ENCODE measurements at places on chromosomes 12 and 14.
A peak's percentile ranks its signal among the peaks of the same experiment; 100 is the strongest.

DNA sequence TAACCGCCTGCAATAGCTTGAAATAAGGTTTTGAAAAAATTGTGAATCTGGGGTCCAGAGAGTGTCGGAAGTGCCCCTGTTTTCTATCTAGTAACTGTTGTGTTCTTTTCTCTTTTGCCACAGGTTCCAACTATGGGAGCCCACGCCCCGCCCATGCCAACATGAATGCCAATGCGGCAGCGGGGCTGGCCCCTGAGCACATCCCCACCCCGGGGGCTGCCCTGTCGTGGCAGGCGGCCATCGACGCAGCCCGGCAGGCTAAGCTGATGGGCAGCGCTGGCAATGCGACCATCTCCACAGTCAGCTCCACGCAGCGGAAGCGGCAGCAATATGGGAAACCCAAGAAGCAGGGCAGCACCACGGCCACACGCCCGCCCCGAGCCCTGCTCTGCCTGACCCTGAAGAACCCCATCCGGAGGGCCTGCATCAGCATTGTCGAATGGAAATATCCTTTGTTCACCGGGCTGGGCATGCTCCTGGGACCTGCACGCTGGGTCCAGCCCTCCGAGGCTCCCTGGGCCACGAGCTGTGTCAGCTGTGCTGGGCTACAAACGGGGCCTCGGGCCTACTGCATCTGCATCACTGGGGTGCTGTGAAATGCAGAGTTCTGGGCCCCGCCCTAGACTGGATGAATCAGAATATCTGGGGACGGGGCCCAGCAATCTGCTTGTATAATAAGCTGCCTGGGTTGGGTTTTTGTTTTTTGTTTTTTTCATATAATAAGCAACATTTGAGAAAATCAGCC lies 62.5 kb downstream of the CACNA1C start:
- DNase-seq = no peak

DNA sequence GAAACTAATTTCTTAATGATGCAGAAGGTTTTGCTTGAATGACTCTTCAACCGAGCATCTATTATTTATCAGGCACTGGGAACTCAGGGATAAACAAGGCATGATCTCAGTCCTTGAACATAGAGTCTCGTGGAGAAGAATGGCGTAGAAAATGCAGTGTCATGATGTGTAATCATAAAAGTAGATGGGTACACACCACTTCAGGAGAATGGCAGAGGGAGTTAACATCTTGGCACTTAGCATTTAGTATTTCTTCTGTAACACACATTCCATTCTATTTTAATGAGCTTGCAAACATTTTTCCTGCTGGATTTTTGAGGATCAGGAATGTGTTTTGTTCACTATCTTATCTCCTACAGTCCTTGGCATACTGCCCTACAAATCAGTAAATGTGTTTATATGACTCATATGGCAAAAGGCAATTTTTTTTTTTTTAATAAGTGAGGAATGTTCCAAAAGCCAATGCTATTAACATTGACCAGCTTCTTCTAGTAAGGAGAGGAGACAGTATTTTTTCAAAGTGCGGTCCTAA lies 3.8 kb downstream of the TXNRD1 start:
- peak; percentile 97 for DNase-seq

DNA sequence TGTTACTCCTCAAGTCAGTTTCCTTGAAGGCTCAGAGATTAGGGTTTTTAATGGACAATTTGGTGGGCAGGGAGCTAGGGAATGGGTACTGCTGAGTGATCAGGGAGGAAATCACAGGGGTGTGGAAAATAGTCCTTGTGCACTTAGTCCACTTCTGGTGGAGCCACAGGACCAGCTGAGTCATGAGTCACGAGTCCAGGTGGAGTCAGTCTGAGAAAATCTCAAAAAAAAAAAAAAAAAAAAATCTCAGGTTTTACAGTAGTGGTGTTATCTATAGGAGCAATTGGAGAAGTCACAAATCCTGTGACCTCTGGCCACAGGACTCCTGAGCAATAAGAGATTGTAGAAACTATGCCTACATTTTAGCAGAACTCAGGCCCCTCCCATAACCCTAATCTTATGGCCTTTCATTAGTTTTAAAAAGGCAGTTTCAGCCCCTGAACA lies 28.2 kb upstream of the AMN1 start:
- DNase-seq = no peak

- no peak for DNase-seq
Observed at GRCh38 chr12:81378601-81379285, 300.9 kb downstream of the ACSS3 start.

DNA sequence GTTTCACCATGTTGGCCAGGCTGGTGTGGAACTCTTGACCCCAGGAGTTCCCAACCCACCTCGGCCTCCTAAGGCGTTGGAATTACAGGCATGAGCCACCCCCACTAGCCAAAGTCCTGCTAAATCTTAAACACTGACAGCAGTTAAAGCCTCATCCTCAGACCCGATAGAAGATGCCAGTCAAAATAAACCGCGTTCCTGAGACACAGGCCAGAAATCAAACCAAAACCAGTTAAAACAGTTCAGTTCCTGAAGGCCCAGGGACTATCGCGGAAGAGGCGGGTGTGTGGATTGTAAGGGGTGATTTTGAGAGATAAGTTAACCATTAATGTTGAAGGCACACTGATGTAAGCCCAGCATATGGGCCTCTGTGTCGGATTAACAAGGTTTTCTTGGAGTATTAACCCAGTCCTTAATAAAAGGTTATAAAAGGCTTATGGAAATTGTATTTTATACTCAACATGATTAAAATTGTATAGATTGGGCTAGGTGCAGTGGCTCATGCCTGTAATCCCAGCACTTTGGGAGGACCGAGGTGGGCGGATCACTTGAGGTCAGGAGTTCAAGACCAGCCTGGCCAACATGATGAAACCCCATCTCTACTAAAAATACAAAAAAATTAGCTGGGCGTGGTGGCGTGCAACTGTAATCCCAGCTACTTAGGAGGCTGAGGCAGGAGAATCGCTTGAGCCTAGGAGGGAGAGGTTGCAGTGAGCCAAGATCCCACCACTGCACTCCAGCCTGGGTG lies 18.7 kb upstream of the CDCA4 start:
- DNase-seq = no peak

- peak; percentile 5 for DNase-seq
Observed at GRCh38 chr14:56474419-56475022, 105.1 kb upstream of the TMEM260 start.

DNA sequence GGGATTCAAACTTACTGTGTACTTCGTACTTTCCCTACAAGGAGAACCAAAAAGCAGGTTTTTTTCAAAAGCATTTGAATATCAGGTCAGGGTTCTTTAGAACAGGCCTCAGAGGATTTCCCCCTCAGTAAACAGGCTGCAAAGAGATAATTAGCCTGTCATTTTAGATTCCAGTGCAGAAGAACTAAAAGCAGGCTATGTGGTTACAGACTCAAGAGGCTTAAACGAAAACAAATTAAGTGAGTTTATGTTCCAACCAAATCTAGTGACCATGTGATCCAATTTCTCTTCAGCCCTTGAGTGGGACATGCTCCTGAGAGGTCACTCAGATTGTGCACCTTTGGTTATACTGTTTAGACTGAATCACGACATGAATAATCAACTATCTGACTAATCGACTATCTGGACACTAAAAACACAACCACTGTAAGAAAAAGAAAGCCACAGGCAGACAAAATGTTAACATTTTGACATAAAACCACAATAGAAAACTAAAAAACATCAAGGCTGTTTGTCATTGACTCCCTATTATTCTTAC lies 4.5 kb downstream of the TMED8 start:
- no peak for DNase-seq

- no peak for DNase-seq
Observed at GRCh38 chr14:65414961-65415589, 2.5 kb downstream of the FUT8 start.

DNA sequence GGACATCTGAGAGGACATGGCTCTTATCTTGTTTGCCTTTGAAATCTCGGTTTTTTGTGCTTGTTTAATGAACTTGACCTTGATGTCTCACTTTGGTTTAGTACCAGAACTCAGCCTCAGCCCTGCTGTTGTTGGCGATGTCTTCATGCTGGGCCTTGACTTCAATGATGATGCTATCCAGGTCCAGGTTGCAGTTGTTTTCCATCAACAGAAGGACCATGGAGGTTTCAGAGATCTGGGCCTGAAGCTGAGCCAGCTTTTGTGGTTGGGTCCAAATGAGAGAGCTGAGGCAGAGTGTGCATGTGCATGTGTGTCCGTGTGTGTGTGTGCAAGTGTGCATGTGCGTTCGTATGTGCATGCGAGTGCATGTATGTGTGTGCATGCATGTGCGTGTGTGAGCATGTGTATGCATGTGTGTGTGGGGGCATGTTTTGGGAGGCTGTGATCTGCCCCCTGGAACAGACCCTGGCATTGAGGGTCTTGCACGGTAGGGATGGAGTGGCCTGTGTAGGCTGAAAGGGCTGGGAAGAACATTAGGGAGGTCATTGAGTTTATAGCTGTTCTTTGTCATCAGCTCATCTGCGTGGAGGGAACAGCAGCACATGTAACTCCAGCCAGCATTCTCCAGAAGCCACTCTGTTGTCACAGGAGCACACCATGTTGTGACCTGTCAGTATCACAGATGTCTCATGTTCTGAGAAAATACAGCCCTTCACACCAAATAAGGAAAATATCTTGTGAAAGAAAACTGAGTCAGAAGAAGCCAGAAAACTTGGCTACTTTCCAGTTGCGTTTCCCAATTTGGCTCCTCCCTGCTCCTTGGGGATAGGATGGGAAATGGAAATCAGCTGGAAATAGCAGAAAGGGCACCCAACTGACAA lies 10.0 kb upstream of the KRT82 start:
- DNase-seq = peak; percentile 48

- no peak for DNase-seq
Observed at GRCh38 chr12:27337376-27337775, 4.7 kb downstream of the BMAL2 start.

DNA sequence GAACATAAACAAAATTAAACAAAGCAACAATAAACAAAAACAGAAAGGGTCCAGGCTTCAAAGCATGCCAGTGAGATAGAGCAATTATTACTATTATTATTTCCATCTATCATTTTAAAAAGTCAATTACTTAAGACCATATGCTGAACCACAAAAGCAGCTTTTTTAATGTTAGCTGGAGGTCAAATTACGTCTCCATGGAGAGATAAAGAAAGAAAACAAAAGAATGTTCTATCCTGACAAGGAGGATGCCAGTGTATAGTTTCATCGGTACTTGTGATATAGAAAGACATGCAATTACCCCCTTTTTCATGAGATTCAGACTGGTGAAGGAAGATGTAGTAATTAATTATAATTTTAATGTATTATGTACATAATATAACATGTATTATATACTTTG lies 81.6 kb upstream of the DCN start:
- DNase-seq = no peak

- DNase-seq = no peak
Observed at GRCh38 chr12:53300187-53300586, 692 bp downstream of the MYG1 start.

- DNase-seq = no peak
Observed at GRCh38 chr12:23484238-23484637, 465.2 kb downstream of the SOX5 start.

- DNase-seq = no peak
Observed at GRCh38 chr14:95664546-95664945, 21.7 kb upstream of the TCL1B start.

GRCh38 chr12:116601933-116602810 lies 43.0 kb downstream of the MAP1LC3B2 start:
- no peak for DNase-seq

DNA sequence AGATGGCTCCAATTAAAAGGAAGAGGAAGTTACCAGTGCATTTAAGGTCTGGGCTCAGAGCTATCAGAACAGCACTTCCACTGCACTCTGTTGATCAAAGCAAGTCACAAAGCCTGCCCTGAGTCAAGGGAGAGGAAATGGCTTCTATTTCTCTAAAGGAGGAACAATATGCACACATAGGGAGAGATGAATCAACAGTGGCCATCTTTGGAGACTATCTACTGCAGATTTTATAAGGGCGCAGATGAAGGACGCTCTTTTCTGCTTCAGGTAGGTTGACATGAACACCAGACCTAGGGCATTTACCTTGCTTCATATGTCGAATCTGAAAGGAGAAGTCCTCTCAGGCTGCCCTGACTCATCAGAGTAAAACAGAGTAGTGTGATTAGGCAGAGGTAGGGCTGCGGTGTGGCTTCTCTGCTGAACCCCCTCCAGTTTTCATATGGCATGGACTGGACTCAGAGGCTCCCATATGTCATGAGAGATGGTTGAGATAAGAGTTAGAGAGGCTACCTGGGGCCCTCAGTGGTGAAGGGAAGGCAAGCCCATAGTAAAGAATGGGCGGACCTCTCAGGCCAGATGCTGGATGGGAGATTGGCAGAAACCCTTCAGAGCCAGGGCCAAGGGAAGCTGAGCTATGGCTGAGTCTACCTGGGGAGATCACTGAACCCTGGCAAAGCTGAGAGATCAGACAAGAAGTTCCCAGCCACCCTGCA lies 84.4 kb downstream of the ARF6 start:
- no peak for DNase-seq

- no peak for DNase-seq
Observed at GRCh38 chr12:64034901-64035576, 187.1 kb downstream of the KICS2 start.

- DNase-seq = no peak
Observed at GRCh38 chr12:127150956-127151355, 1116.0 kb upstream of the TMEM132C start.

DNA sequence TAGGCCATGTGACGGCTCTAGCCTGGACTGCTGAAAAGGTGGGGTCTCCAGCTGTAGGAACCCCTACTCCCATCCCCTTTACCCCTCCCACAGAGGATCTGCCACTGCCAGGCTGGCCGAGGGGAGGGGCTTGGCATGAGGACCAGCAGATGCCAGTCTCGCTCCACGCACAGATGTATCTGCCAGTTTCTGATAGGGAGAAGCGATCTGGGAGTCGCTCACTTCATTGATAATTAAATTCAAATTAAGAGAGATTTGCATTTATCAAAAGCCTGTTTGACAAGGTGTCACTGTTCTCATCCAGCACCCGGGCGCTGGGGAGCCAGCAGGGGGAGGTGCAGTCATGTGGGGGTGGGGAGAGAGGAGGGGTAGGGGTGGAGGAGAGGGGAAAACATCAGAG lies 217.6 kb upstream of the MYL2 start:
- no peak for DNase-seq

DNA sequence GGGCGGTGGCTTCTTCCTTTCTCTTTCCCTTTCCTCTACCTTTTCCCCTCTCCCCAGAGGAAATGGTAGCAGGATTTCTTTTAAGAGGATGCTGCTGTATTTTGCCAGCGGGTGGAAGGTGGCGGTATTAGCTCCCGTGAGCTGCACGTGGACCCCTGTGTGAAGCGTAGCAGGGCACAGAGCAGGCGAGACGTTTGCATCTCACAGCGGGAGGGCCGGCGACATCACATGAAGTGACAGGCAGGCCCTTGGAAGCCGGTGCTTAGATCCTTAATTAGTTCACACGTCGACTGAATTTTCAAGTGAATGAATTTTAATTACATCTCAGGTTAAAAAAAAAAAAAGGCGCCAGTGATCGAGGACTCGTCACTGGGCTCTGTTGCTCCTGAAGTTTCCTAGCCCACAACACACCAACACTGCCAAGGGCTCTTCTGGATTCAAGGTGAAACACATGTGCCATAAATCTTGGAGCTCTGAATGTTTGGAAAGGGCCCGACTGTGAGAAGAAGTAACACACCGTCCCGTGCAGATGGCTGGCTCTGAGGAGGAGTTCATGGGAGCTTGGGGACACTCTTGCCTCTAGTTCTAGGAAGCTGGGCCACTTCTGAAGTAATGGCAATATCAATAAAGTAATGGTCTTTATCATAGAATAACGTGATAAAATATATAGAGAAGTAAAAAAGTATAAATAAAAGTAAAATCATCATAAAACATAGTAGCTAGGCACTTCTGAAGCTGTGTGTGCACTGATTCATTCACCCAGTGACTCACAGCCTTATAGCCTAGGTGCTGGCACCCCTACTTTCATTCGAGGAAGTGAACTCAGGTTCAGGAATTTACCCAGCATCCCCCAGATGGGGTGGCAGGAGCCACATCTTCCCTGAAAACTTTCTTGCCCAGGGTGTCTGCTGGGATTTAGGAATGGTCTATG lies 75.3 kb downstream of the AACS start:
- peak; percentile 71 for DNase-seq

Measured in HS-5 (cell line).